Non-pigmented ciliary epithelial cell (primary cell): ENCODE measurements at places on chromosomes 7 and 10.

GRCh38 chr7:3606436-3606835 is 305.4 kb downstream of the SDK1 start:
- no peak for DNase-seq

GRCh38 chr7:34453150-34453549 is 204.9 kb upstream of the NPSR1 start:
- no peak for DNase-seq

GRCh38 chr10:102230264-102230860 is 4.3 kb downstream of the ELOVL3 start:
- DNase-seq = no peak

- no peak for DNase-seq
Observed at GRCh38 chr7:141960687-141961422, 12.7 kb downstream of the TAS2R38 start.

GRCh38 chr10:50798297-50798696 is 58.6 kb downstream of the ASAH2B start:
- no peak for DNase-seq
